ENCODE measurements at places on chromosomes 7 and 10.

- no peak for DNase-seq
Observed at GRCh38 chr10:95814011-95814727, 58.2 kb downstream of the ENTPD1 start.

DNA sequence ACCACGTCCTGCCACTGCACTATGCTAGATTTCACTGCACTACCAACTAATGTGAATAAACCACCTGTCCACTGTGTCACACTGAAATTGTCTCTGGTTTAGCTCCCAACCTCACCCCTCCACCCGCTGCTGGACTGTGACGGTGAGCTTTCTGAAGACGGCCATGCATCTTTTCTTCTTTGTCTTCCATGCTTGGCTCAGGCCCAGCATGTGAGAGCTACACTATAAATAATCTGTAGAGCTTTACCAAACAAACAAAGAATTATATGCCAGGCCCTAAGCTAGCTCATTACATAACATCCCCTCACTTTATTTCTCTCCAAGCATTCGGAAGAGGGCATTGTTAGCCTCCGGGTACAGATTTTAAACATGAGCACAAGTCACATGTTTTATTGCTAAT, 633.2 kb downstream of the TNS3 start:
- DNase-seq = no peak

DNA sequence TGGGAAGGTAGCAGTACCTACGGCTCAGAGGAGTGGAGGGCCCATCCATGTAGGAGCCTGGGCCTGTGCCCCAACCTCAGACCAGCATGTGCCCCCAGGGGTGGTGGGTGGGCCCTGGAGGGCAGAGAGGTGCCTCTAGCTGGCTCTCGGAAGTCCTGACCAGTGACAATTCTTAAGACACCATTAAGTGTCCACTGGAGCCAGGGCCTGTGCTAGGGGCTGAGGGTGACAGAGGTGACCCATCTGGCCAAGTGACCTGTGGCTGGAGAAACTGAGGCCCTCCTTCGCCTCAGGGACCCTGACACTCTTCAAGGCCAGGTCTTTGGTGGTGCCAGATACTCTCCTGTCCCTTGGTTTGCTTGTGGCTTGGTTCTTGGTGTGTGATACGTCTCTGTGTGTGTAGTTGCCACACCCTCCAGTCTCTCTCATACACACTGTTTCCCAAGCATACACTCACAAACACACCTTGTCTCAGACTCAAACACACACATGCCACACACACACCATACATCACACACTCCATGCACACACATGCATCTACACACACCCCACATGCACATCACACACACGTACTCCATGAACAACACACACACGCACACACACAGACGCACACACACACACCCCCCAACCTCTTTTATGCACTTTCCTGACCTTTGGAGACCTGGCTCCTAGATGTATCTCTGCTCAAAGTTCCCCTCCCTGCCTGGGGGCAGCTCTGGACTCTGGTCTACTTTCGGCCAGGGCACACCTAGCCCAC, 897 bp upstream of the RAMP3 start:
- no peak for DNase-seq

DNA sequence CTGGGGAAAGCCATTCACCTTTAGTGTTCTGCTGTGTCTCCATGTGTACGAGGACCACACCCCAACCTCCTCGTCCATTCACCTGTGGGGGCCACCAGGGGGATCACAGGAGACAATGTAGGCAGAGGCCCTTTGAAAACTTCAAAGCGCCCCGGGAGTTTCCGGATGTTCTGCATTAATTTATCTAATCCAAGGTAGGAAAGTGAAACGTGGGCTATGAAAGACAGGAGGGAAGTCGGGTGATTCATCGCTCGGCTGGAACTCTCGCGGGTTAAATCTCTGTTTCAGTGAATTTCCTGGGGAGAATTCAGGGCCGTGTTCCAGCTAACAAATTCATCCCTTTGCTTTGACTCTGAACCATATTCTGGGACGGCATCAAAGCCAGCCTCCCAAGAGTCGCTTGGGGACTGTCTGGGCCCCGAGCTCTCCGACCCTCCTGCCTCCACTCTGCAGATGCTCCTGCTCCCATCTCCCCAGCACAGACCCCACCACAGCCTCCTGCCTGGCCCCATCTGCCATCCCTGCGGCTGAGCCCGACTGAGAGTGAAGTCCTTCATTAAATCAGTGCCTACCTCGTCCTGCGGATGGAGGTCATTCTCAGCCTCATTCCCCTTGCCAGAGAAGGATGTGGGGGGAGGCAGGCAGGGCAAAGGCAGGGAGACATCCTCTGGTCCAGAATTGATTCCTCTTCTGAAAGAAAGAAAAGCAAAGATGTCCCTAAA, 114.1 kb upstream of the CARD11 start:
- no peak for DNase-seq

DNA sequence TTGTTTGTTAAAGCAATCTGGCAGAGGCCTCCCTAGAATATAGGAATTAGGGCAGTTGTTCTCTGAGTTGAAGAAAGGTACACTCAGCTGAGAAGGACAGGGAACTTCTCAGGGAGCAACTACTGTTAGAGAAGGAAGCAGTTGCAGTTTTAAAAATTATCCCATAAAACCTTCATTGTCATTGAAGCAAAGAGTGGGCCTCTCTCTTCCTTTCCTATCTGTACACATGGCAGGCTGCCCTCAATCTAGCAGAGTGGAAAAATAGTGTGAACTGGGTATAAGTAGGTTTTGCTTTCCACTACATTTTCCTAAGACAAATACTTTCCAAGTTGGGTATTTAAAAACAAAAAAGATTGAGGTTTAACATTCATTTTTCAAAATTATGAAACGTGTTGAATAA, 236.7 kb upstream of the KLF14 start:
- DNase-seq = no peak

- no peak for DNase-seq
Observed at GRCh38 chr7:134908289-134908688, 78.0 kb upstream of the AGBL3 start.

DNA sequence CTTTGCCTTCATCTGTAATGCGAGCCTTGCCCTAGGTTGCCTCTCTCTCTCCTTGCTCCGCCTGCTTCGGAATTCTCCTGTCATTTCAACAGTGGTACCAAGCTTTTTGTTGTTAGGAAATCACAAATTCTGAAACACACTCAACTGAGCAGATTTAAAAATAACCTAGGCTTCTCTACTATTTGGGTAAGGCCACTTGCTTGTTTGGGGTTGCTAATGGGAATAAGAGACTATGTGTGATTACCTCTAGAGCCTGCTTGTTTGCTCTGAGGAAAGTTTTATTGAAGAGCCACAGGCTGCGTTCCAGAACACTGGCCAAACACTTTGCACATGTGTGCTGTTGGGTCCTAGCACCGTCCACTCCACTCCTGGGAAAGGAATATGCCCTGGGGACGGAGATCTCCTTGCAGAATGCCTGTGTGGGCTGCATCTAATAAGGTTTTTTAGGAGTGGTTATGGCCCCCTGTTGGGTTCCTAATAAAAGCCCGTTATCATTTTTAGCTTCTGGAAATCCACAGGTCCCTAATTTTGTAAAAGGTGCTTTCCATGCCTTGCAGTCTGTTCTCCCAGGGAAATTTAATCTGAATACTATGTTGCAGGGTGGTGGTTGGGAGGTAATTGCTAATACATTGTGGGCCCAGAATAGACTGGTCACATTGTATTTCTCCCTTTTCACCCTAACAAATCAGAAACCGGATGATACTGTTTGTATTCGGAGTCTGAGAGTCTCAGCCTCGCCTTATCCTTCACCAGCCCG, 68.7 kb upstream of the KLF6 start:
- no peak for DNase-seq

- no peak for DNase-seq
Observed at GRCh38 chr7:32251659-32252058, 181.5 kb upstream of the PDE1C start.

DNA sequence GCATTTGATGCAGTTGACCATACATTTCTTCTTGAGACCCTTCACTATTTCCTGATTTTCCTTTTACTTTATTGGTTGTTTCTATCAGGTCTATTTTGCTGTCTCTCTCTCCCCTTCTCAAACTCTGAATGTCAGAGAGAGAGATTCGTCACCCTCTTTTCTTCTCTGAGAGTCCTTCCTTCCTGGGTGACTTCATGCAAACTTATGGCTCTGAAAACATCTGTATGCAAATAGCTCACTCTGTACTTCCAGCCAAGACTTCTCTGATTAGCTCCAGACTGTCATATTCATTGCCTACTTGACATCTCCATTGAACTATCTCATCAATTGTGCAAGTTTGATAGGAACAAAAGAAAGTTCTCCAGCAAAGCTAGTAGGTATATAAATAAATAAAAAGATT, 191.7 kb upstream of the KLF6 start:
- no peak for DNase-seq

DNA sequence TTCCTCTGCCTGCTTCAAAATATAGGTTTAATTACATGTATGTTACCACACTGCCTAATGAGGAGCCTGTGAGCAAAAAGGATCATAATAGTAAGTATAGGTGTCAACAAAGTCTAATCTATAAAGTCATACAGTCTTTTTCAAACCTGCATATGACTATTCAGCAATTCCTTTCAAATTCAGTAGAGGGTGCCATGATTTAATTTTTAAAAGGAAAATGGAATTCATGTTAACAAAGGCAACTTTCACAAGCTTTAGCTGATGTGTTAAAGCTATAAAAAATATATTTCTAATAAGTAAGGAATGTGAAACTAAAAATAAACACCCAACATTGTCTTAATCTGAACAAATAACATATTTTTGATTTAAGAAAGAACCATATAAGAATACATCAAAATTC, 52.1 kb downstream of the MPP7 start:
- peak; percentile 18 for DNase-seq

GRCh38 chr10:96390460-96390864, 31.7 kb upstream of the OPALIN start:
- no peak for DNase-seq

DNA sequence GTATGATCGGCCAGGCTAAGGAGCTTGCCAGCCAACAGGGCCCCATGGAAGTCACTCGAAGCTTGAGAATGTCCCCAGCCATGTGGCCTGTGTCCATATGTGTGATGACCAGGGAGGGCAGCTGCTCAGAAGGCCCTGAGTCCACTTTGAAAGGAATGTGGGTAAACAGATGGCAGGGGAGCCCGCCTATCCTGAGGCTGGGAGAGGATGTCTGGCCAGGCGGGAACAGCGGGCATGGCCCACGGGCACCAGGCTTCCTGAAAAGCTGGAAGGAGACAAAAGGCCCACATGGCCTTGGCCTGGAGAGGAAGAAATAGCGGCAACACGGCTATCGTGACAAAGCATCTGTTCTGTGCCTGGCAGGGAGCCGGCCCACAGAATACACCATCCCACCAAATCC, 137.9 kb upstream of the PPIF start:
- DNase-seq = no peak

DNA sequence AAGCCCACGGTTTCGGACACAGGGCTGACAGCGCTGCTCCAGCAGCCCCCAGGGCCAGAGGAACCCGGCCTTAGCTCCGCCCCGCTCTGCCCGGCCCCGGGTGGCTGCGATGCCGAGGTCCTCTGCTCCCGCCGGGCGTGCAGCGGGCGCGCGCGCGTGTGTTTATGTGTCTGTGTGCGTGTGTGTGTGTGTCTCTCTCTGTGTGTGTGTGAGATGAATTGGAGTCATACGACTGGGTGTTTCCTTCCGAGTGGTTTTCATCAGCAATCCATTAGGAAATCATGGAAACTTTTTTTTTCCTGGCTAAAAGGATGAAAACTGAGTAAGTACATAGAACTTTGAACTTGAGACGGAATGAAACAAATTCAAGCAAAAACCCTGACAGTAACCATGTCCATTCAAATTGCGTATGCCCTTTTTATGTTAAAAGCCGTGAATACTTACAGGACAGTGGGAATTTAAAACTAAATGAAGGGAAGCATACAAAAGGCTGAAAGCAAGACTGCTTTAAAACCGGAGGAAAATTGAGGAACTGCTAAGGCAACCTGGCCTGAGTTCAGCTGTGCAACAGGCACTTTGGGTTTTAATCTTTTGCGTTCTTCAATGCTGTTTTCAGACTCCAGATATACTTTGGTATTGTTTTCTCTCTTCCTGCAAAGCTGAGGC, at the start of gene CPED1:
TSS of gene CPED1 (plus strand) at position 121 of the 666 bp plus-strand sequence. CDS start 911 bp downstream, outside the sequence.
- DNase-seq = peak; percentile 25

GRCh38 chr7:46281071-46281470, 360.0 kb upstream of the IGFBP3 start:
- no peak for DNase-seq

DNA sequence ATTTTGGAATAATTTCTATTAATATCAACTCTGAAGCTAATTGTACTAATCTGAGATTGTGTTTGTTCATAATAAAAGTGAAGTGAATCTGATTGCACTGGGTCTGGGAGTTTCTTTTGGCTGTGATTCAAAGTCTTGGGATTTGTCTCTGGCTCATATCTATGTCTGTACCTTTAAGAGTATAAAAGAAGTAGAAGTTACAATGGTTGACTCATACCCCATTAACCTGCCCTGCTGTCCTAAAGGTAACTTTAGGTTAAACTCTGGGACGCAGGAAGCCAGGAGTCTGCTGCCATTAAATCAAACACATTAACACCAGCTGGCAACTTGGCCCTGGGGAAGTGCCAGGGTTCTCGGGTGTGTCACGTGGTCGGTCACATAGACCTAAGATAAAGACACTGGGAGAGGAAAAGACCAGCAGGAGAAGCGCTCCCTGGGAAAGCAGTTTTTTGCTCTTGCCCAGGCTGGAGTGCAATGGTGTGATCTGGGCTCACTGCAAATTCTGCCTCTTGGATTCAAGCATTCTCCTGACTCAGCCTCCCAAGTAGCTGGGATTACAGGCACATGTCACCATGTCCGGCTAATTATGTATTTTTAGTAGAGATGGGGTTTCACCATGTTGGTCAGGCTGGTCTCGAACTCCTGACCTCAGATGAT, 17.8 kb downstream of the SCD start:
- DNase-seq = no peak

DNA sequence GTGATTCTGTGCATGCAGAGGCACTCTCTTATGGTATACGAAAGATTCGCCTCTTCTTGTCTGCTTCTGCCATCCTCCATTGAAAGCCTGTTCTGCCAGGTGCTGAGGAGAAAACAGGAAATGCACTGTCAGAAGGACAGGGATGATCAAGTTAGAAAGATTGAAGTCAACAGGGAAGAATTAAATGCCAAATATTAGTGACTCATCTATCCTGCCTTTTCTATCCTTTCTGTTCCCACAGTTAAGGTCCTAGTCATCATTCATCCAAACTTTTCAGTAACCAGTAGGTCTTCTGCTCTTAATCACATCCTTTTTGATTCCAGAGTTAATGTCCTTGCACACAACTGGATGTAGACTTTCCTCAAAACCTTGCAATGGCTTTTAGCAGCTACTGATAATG, 4.8 kb upstream of the ZNF783 start:
- no peak for DNase-seq

DNA sequence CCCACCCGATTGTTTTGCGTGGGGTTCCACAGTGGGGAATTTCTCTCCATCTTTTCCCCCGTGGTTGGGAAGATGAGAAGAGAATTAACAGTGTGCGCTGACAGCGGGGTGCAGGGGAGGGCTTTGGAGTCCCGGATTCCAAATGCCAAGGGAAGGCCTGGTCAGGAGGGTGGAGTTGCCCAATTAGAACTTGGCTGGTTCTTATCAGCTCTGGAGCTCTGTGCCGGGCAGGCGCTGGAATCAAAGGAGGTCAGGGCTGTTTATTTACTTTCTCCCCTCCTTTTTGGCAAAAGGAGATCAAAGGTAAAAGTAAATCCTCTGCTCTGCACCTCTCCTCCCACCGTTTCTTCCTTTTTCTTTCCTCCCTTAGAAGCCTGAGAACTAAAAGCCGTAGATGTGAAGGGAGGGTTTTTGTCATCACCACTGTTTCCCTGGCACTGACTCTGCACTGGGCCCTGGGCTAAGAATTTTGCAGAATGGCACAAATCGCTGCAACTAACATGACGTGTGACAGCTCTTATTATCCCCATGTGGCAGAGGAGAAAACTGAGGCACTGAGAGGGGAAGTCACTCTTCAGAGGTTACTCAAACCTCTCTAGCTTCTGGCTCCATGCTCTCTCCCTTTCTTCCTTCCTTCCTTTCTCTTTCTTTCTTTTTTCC, 95.2 kb upstream of the ZNF716 start:
- no peak for DNase-seq
